ENCODE measurements at places on chromosomes 1 and 21.

- DNase-seq, result no peak
These were observed 26.4 kb downstream of the TRAF5 start for GRCh38 chr1:211352985-211353515.

GRCh38 chr1:182286761-182287160 is 104.8 kb downstream of the GLUL start:
- DNase-seq, result no peak

DNA sequence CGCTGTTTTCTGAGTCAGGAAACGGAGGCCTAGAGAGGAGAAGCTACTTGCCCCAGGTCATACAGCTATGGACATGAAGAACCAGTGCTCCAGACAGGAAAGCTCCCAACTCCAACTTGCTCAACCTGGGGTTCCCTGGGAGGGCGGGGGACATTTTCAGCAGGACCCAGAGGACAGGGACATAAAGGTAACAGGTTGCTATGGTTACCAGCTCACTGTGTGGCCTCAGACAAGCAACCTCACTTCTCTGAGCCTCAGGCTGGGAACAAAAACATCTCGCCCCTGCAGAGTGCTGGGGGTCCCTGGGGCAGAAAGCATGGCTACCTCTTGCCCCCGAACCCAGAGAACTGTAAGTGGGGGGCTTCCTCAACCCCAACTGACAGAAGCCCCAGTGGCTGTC is 16.1 kb downstream of the FBXO2 start:
- no peak for DNase-seq

GRCh38 chr1:52877554-52877953 is 35.0 kb downstream of the ZYG11A start:
- DNase-seq, result peak; percentile 52

DNA sequence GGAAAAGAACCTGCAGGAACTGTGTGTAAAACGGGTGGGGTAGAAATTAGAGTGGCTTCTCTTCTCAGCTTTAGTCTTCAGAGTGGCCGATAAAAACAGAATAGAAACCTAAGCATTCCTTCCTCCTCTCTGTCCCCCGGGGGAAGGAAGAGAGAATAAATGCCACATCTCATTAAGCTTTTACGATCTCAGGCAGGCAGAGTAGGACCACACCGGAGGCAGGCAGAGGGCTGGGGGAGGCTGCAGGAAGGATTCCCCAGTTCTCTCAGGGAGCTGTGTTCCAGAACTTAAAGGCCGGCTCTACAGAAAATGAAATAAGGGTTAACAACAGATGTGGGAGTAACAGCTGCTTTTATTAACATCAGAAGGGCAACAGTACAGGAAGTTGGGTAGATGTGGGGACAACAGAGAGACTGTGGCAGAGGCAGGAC is 24.5 kb upstream of the MEF2D start:
- no peak for DNase-seq

DNA sequence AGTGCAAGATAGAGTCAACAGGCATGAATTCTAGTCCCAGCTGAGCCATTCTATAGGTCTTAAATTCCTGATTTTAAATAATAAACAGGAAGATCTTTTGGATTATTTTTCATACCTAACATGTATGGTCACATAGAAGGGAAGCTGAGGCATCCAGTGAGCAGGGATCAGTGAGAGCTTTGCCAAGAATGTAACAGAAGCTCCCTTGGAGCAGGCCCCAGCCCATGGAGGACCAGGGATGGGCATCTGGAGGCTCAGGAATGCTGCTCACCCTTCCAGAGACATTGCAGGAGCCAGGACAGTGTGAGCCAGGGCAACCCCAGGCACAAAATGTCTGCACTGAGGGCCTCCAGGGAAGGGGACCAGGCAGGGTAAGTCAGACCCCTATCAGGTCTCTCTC is 54.4 kb upstream of the KCND3 start:
- DNase-seq, result no peak

- DNase-seq, result no peak
These were observed 22.7 kb upstream of the PIK3CD start for GRCh38 chr1:9628541-9629444.

DNA sequence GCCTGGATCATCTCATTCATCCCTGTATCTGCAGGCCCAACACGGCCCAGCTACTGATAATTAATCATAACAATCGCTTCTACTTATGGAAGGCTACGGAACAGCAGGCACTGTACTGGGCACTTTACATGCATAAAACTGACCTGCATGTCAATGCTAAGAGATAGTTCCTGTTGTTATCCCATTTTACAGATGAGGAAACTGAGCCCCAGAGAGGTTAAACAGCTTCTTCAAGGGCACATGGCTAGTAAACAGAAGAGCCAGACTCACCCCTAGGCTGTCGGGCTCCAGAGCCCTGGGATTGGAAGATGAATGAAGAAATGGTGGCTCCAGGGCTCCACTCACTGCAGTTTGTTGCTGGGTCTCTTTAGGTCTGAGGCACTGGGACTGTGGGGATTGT is 27.3 kb upstream of the VPS13D start:
- DNase-seq, result no peak

- DNase-seq, result no peak
These were observed 401.3 kb downstream of the KIF26B start for GRCh38 chr1:245556057-245556456.

DNA sequence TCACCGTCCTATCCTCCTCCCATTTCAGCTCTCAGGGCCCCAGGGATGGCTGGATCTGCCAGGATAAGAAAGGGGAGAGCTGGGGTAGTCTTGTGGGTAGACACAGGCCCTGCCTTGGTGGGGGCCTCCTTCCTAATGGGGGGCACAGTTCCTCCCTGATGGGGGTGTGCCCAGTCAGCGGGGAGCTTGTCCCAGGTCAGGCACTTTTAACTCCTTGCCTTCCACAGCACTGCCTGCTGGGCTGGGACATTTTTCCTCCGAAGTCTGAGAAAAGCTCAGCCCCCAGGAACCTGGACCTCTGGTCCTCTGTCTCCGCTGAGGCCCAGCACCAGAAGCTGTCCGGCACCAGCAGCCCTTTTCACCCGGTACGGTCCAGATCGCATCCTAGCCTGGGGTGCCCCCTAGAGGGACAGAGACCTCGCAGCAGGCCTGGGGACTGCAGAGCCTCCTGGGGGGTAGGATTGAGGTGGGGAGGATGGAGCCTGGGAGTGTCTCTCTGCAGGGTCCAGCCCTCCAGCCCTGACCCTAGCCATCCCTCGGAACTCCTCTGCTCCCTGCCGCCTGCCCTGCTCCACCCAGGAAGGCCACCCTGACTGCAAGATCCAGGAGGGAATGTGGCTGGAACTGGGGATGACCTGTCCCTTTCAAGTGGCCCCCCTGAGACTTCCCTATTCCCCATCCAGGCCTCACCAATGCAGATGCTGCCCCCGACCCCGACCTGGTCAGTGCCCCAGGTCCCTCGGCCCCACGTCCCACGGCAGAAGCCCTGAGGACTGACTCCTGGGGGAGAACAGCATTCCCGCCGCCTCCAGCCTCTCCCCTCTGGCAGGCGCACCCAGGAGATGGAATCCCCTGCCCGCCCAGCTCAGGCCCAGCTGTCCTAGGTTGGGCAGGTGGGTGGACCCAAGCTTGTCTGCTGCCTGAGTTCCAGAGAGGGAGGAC is 12.0 kb downstream of the MIIP start:
- no peak for DNase-seq

- no peak for DNase-seq
These were observed 5.3 kb downstream of the MRPS15 start for GRCh38 chr1:36458910-36459309.

DNA sequence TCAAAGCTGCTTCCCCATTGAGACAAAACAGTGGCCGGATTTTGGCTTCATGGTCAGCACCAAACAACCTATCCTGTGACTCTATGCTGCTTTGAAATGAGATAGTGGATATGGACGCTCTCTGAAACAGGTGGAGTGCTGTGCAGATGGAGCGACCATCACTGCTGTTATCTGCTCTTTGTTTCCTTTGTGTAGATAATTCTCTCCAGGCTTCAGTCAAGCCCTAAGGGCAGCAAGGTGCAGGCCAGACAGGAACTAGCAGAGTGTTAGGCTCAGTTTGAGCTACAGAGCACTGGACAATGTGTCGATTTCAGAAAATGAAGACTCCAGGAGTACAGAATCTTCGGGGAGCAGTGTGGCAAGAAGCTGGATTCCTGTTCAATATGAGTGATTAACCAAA is 4.8 kb upstream of the IRF6 start:
- DNase-seq, result no peak

DNA sequence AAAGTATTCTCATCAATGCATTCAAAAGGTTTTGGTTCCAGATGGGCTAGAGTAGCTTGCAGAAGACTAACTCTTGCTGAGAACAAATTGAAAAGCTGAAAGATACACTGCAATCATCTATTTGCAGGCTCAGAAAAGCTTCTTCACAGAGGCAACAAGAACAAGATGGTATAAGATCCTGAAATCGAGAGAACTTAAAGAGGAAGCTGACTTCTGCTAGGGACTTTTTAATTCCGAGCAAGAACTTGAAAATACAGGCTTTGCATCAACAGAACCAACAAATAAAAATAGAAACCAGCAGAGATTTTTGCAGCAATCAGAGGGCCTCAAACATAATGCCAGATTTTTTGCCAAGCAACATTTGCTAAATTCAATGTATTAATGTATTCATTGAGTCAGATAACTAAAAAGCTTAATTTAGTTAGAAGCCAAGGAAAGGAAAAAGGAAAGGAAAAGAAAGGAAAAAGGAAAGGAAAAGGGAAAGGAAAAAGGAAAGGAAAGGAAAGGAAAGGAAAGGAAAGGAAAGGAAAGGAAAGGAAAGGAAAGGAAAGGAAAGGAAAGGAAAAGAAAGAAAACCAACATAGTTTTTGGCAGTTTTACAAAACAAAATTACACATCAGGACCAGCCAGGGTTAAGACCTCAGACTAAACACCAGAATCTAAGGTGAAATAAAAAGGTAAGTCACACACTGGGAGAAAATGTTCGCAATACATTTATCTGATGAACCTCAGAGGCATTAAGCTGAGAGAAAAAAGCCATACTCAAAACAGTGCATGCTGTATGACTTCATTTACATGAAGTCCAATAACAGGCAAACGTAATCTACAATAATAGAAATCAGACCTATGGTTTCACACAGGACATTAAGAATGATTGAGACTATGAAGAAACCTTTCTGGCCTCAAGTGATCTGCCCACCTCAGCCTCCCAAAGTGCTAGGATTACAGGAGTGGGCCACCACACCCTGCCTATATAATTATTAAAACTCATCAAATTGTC is 42.6 kb downstream of the FAF1 start:
- no peak for DNase-seq

DNA sequence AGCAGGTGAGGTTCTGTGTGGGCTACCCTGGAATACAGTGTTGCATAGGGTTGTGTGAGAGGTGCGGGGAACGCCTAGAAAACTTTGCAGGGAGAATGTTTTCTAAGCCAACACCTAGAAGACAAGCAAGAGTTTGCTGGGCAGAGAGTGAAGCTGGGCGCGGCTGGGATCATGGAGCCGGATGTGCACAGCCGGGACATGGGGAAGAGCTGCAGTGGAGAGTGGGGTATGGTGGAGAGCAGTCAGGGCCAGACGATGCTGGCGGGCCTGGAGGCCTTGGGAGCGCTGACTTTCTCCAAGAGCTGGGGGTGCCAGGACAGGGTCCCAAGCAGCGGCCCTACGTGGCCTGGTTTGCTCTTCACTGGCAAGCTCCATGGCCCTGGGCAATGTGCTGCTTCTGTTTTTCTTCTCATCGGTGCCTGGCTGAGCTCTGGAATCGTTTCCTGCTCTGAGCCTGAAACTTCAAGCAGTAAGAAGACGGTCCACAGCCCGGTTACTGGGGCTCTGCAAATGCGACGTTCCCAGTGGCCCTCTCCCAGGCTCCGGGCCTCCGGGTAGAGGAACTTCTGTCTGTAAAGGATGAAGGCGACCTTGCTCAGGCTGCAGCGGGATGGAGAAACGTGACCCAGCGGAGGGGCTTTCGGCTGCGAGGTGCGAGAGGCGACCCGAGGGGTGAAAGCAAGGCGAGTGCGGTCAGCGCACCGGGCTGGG is 51.9 kb upstream of the CD34 start:
- DNase-seq, result no peak

GRCh38 chr1:24424207-24424606 is 8.6 kb downstream of the NIPAL3 start:
- DNase-seq, result no peak

- DNase-seq, result no peak
These were observed 9.9 kb upstream of the IFNGR2 start for GRCh38 chr21:33393348-33393747.

DNA sequence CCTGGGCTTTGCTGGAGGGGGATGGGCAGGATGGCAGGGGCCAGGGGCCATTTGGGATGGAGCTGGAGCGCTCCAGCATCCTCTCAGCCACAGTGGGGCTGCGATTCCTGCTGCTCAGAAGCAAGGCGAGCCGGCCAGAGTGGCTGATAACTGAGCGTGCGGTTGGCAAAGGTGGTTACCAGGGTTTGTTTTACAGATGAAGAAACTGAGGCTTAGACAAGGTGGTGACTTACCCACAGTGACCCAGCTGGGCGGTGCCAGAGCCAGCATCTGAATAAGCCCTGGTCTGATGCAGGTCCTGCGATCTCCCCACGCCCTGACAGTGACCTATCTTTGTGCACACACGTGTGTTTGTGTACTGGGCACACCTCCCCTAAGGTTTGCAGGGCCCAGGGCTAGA is 5.9 kb upstream of the PRXL2B start:
- DNase-seq, result no peak

DNA sequence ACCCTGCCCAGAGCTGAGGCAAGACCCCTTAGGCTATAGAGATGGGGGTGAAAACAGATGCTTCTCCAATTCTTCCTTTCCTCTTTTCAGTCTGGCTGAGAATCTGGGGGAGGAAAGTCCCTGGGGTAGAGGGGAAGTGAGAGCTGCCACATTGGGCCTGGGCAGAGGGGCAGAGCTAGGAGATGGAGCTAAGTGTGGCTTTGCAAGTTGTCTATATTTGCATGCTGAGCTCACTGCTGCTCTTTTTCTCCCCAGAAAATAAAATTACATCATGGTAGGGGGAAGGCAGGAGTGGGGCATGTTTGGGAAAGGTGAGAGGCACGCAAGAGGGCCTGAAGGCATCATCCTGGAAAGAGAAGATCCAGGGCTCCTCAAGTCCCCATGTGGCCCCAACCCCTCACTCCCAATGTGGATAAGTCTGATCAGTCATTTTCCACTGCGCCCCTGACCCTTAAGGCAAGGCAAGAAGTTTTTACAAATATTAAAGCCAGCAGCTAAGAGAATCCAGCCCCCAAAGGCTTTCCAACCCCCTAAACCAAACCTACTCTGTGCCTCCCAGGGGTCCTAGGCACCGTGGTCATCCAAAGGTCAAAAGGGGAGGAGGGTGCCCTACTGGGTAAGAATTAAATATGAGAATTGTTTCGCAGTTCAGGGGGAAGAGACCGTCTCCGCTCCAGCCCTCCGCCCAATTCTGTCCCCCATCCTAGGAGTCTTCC is 500 bp upstream of the PEA15 start:
- DNase-seq, result no peak
